ENCODE measurements at places on chromosomes 1 and 21.
A peak's percentile ranks its signal among the peaks of the same experiment; 100 is the strongest.

DNA sequence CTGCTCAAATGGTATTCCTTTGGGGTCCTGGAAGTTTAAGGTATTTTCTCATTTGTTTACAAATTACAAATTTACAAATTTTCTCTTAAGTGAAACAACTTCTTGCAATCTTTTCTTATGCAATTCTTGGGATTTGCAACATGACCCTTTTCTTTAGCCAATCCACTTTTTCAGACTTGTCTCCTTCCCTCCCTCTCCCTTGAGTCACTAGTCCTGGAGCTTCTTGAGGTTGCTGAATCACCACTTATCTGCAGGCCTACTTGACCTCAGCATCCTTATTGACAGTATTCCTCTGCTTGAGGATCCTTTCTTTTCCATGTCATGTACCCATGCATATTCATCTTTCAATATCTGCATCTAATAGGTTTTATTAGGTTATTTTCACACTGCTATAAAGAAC is 302.8 kb upstream of the ADAMTS5 start:
- DNase-seq = no peak

DNA sequence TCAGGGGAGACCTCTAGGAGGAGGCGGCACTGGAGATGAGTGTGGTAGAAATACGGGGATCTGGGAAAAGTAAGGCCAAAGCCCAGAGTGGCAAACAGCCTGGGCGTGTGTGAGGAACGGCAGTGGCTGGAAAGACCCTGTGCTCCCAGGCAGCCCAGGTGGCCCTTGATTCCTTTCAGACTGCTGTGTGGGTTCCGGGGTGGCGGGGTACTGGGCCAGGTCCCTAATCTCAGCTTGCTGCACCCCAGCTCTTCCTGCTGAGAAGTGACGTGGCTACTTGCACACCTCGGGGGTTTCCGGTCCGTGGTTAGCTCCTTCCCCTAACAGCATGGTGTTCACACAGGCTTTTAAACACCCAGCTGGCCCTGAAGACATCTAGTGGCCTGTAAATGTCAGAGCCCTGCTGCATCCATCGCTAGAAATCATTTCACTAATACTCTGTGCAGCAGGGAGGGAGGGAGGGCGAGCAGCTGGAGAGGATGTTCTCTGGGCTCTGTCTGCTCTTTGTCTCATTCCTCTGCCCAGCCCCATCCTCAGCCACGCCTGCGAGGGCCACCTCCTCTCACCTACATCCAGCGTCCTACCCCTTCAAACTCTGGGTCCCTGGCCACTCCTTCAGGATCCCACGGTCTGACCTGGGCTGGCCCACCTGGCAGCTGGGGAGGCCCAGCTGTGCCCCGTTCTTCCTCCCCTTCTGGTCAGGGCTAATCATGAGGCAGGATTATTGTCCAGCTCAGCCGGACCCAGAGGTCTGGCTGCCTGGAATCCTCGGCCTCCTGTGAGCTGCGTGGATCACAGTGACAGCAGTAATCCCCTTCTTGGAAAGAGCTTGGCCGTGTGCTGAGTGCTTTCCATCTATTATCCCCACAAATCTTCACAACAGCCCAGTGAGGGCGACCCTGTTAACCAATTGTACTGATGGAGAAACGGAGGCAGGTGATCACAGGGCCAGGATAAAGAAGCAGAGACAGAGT is 7.2 kb downstream of the ZDHHC18 start:
- no peak for DNase-seq

DNA sequence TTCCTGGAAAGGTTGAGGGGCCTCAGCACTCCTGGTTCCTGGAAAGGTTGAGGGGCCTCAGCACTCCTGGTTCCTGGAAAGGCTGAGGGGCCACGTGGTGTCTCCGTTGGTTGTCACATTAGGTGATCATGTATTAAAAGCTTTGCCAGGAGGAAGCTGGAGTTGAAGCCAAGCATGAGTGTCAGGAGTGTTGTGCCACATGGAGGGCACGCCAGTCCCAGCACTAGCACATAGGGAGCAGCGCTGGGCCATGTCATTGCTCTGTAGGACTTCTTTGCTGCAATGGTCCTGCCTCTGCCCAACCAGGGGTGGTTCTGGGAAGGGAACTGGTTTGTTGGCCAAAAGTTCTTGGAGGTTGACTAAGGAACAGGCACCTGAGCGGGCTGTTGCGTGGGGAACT is 13.3 kb downstream of the ATP5PO start:
- no peak for DNase-seq

DNA sequence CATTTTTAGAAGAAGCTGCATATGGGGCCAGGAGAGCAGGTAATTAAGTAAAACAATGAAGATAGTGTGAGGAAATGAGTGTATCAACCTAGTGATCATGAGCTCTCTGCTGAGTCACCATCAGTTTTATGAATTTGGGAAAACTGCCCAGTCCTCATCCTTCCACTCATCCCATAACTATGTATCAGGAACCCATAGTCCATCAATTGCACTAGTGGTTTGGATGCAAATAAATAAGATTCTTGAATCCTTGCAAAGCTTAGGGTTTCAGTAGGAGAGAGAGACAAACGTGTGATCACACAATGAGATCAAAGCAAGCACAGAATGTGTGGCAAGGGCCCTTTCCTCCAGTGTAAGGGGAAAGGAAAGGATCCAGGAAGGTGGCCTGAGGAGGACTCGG is 145.6 kb downstream of the ZZZ3 start:
- DNase-seq = peak; percentile 88

- no peak for DNase-seq
Measured at GRCh38 chr1:76727520-76727919, 139.8 kb upstream of the ST6GALNAC5 start.

- no peak for DNase-seq
Measured at GRCh38 chr21:34565238-34565637, 49.7 kb downstream of the RCAN1 start.

DNA sequence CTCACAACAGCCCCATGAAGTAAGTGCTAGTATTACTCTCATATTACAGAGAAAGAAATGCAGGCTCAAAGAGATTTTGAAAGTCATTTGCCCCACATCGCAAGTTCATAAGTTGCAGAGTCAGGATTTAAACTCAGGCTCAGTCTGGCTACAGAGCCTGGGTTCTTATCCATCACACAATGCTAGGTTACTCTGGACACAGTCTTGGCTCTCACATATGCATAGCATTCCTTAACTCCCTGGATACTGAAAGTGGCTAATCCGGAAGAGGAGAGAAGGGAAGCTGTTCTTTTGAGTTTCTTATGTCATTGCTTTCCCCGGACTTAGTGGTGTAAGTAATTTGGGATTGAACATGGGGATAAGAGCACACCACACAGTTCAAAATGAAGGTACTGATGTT is 357.4 kb upstream of the PLXNA2 start:
- DNase-seq = no peak

- DNase-seq = no peak
Measured at GRCh38 chr1:226772446-226773139, 33.5 kb upstream of the ITPKB start.

DNA sequence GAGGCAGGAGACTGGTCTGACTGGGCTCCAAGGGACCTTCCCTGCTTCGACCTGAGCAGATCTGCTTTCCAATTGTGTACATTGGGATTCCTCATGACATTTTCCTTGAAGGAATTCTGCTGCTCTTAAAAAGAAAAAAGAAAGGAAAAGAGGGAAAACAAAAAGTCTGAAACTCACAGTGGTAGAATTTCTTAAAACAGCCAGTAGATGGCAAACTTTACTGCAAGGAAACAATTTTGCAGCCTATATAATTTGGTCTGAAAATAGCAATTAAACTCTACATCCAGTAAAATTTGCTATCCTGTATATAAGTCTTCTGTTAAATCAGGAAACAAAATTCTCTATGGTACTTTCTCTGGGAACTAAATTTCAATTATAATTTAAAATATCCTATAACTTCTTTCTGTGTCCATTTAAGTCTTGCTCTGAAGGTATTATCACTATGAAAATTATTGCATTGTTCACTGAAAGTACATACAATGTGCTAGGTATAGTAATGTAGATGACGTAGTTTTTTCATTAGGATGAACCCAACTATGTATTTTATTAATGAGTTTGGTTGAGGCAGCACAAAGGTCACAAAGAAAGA is 59.8 kb downstream of the CRB1 start:
- DNase-seq = no peak

DNA sequence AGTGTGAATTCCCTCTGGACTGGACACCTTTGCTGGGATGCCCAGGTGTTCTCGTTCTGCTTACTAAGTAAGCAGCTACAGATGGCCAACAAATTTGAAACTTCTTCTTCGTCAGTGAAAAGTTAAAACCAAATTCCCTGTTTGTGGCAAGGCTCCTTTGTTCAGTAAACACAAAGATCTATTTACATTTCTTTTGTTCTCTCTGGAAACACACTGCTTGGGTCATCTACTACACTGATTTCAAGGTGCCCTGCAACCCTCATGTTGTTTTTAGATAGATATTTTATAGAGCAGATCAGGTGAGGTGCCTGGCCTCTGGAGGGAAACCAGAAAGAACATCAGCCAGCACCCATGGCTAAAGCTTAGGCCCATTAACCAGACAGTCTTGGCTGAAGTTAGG is 157.2 kb upstream of the UBE2U start:
- DNase-seq = no peak

DNA sequence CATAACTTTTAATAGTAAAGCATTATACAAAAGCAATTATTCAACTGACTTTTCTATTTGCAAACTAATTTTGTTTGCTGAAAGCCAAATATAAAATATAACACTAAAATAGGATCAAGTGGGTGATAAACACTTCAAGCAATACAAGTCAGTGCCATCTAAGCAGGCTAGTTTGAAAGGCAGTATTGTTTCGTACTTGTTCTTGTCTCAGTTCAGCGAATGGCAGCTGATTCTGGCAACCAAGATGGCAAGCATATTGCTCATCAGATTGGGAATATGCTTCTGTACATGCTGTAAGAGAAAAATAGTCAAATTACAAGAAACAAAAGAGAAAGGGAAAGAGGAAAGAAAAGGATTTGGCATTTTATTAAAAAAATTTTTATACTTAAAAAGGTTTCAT is 7.5 kb downstream of the TMEM59 start:
- DNase-seq = no peak

GRCh38 chr1:228404107-228404720 is 2.4 kb downstream of the TRIM11 start:
- DNase-seq = no peak

DNA sequence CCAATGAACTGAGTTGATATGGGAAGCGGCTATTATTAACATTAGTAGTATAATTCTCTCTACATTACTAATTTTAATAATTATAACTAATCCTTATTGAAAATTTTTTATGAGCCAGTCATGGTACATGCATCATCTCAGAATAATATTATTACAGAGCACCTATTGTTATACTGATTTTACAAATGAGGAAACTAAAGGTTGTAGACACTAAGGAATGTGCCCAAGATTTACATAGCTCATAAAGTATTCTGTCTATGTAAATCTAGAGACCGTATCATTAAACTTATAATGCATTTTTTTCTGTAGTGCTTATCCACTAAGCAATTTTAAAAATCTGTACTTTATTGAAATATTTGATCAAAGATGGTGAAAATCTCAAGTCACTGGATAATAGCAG is 825.9 kb downstream of the PLA2G4A start:
- DNase-seq = no peak

GRCh38 chr1:179002552-179003345 is 22.9 kb upstream of the FAM20B start:
- no peak for DNase-seq

- DNase-seq = no peak
Measured at GRCh38 chr1:93615582-93616150, 66.0 kb downstream of the BCAR3 start.

DNA sequence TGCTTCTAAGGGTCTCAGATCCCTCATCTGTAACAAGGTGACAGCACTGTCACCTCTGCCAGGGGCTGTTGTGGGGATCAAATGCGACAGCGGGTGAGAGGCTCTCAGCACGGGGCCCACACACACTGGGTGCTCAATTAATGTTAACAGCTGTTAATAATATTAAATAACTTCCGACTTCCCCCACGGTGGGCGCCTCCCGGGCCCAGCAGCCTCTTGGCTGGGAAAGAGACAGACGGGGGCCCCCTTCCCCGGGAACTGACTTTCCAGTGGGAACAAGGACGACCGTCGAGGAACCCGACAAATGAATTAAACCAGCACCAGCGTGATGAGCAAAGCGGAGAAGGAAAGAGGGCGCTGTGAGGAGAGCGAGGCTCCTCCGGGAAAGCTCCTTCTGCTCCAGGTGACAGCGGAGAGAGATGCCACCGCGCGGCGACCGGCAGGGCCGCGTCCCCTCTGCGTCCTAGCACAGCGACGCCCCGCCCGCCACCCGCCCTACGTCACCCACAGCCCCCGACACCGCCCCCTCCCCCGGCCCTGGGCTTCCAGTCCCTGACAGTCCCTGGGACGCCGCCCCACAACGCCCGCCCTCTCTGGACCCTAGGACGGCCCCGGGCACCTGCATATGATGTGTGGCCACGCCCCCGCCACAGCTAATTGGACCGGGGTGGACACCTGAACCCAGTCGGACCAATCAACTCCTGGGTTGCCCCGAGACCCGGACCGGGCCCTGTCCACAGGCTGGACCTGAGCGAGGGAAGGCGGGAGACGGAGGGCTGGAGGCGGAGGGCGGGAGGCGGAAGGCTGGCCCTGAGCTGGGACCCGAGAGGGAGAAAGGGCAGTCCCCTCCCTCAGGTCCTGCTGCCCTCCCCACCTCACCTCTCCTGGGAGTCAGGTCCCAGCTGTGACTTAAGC is 38.2 kb downstream of the MATN1 start:
- DNase-seq = peak; percentile 90

DNA sequence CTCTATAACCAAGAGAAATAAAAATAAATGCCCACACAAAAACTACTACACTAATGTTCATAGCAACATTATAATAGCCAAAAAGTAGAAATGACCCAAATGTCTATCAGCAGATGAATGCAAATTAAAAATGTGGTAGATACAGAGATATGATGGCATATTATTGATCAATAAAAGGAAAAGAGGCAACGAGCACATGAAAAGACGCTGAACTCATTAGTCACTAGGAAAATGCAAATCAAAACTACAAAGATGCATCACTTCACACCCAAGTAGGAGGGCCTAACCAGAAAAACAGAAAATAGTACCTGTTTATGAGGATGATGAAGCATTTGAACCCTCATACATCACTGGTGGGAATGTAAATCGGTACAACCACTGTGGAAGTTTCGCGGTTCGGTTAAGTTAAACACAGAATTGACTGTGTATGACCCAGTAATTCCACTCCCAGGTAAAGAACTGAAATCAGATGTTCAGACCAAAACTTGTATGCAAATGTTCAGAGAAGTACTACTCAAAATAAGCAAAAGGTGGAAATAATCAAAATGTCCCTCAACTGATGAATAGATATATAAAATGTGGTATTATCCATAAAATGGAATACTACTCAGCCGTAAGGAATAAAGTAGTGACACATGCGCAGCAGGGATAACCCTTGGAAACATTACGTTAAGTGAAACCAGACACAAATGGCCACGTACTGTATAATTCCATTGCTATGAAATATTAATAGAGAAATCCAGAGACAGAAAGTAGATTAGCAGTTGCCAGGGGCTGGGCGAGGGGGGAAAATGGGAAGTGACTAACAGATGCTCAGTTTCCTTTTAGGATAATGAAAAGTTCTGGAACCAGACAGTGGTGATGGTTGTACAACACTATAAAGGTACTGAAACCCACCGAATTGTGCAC is 3.1 kb downstream of the USP48 start:
- DNase-seq = no peak

- no peak for DNase-seq
Measured at GRCh38 chr1:185965870-185966269, 231.7 kb downstream of the HMCN1 start.

- no peak for DNase-seq
Measured at GRCh38 chr1:43537423-43538142, 6.9 kb downstream of the PTPRF start.
